ENCODE measurements at places on chromosomes 7 and 10.

- DNase-seq: no peak
Observed at GRCh38 chr10:32650246-32650655, 204.3 kb downstream of the CCDC7 start.

GRCh38 chr7:120645966-120646365, 212.0 kb downstream of the TSPAN12 start:
- DNase-seq: no peak

GRCh38 chr10:101570428-101571270, 17.4 kb downstream of the POLL start:
- no peak for DNase-seq

DNA sequence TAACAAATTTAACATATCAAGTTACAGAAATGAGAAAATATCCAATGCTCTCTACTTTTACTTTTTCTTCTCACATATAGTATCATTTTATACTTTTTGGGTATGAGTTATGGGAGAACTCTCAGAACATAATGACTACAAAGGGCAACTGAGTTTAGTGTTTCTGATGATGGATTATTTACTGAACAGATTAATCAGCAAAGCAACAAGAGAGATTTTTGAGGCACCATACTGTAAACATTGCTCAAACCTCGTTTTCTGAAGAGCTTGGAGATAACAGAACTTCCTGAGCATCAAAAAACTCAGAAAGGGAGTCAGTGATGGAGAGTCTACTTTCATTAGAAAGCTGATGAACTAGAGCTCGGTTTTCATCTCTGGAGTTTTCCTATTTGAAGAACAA, 84.8 kb upstream of the GSDME start:
- DNase-seq: no peak

GRCh38 chr10:6009150-6009549, 31.8 kb upstream of the IL15RA start:
- no peak for DNase-seq

- DNase-seq: no peak
Observed at GRCh38 chr10:50431133-50431532, 179.8 kb upstream of the ASAH2 start.

DNA sequence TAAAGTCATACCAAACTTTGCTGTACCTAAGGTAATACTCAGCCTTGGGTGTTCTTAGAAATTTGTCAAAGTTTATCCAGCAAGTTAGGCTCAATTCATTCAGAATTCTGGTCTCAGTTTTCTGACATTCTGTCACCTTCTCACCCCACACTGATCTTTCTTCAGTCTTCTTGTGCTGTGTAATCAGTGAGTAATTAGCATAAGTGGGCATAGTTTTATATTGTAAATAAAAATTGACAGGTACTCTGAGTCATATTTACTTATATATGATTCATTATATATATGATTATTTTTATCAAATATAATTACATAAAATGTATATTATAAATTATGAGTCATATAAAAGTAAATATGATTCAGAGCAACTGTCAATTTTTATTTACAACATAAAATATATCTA, 170.9 kb upstream of the MAGI2 start:
- DNase-seq: no peak

- DNase-seq: no peak
Observed at GRCh38 chr7:105402221-105403095, 13.7 kb upstream of the SRPK2 start.

DNA sequence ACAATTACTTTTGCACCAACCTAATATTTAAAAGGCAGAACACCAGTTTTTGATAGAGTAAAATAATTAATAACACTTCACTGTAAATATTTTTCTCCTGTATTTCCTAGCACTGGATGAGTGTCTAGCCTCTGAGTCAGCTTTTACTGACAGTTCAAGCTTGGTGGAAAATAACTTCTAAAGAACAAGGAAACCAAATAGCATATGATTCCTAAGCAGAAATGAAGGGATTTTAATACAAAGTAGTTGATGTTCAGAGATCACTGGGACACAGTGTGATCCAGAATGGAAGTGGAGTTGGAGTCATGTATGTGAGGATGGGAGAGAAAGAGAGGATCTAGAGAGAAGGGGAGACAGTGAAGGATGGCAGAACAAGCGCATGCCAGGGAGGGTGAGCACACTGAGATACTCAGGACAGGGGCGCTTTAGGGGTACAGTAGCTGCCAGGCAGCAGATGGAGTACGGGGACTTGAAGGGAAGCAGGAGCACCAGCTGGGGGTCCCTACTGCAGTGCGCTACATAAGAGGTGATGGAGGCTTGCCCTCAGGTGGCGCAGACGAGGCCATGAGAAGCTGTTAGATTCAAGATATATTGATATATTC, 117.9 kb upstream of the KLF6 start:
- no peak for DNase-seq

GRCh38 chr10:102463983-102464382, 12.6 kb upstream of the C10orf95 start:
- no peak for DNase-seq

- DNase-seq: no peak
Observed at GRCh38 chr7:42492920-42493319, 255.9 kb upstream of the GLI3 start.

DNA sequence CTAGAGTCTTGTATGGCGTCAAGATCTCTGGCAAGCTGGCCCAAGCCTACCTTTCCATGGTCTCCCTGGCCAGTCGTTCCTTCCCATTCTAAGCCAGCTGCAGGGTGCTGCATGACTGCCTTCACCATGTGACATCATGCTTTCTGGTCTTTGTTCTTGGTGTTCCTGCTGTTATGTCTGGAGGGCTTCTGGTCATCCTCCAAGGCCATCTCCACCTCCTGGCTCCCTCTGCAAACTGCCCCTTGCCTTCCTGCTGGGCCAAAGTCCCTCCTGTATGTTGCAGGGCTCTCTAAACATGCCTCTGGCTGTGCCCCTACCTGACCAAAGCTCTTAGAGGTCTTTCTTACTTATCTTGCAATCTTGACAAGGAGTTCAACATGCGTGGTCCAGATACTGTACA, 44.4 kb upstream of the SHH start:
- no peak for DNase-seq

GRCh38 chr7:47561715-47562446, 20.0 kb downstream of the TNS3 start:
- DNase-seq: no peak

DNA sequence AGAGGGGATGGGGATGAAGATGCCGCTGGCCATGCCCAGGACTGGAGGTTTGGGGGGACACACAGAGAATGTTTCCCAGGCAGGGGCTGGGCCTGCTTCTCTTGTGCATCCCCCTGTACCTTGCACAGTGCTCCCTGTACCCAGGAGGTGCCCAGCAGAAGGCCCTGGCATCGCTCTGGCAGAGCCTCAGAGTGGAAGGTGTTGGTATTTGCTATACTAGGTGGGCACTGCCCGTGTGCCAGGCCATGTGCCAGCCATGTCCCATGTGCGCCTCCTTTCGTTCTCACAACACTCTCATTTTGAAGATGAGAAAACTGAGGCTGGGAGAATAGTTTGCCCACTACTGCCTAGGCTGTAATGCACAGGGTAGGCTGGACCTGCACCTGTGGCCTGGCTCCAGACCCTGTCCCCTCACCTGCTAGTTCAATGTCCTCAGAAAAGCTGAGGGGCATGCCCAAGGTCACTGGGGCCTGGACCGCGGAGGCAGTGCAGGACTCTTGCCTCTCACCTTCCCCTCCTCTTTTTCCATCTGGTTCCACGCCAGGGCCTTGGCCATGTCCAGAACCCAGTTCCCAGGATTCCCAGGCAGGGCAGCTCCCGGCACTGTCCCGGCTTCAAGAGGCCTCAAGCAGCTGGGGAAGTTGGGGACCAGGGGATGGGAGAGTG, 64.7 kb downstream of the GOLGA7B start:
- DNase-seq: no peak

DNA sequence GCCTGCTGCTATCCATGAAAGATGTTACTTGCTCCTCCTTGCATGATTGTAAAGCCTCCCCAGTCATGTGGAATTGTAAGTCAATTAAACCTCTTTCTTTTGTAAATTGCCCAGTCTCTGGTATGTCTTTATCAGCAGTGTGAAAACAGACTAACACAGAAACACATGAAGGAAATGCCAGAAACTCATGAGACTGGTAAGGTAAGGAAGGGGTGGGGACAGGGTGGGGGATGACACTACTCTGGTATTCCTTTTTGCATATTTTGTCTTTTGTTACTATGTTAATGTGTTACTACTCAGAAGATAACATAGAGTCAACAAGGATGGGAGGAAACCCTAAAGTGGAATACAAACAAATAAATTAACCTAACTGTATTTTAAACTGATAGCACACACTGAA, 69.8 kb upstream of the DRGX start:
- no peak for DNase-seq

GRCh38 chr10:11600280-11600679, 11.2 kb downstream of the USP6NL start:
- no peak for DNase-seq

GRCh38 chr7:130752424-130752823, 18.4 kb upstream of the KLF14 start:
- no peak for DNase-seq

DNA sequence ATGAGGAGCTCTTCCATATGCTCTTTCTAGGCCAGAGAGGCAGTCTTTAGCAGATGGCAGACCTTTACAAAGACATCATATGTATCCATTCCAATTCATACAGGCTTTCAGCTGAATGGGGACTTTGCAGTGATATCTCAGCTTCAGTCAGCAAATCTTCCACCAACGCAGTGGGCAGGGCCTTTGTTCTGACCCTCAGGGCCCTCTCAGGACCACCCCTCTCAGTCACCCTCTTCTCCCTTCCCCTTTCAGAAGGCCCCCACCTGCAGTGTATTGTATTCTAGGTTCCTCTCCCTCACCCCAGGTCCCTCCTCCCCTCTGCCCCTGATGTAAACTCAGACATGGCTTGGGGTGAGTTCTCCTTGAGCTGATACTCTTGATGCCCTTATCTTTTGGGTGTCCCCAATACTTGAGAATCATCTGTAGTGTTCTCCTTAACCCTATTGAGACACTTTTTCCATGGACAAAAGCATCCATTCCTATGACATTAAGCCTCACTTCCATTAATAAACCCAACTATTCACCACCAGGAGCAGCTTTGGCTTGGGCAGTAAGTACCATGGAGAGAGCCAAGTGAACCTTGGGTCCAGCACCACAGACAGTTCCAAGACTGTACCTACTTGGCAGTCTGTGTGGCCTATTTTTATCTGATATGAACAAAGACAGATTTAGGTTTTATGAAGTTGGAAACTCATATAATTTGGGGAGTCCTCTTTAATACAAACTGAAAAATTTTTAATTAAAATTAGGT, 62.7 kb downstream of the ADCYAP1R1 start:
- no peak for DNase-seq

DNA sequence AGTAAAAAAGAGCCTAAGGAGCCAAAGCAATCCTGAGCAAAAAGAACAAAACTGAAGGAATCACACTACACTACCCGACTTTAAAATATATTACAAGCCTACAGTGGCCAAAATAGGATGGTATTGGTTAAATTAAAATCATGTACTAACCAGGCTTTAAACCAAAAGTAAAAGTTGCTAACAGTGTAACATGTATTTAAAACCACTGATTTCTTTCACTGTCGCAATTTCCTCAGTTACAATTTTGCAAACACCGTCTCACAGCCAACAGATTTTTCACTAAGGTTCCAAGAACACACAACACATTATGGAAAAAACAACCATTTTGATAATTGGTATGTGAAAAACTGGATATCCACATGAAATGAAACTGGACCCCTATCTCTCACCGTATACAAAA, 74.0 kb downstream of the JMJD1C start:
- DNase-seq: no peak

DNA sequence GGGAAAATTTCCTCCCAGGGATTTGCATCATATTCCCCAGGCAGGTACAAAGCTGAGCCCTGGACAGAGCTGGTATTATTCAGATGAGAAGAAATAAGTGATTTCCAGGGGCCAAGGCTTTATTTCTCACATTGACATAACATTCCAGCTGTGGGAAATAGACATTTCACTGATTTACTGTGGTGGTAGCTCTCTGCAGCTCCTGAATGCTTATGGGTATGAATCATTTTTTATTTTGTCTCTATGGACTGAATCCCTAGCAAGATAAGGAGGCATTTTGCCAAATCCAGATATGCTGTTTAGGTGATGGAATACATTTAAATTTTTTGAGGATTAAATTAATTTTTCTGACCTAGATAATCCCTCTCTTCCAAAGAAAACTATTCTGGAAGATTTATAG, 97.9 kb downstream of the MTPN start:
- no peak for DNase-seq

DNA sequence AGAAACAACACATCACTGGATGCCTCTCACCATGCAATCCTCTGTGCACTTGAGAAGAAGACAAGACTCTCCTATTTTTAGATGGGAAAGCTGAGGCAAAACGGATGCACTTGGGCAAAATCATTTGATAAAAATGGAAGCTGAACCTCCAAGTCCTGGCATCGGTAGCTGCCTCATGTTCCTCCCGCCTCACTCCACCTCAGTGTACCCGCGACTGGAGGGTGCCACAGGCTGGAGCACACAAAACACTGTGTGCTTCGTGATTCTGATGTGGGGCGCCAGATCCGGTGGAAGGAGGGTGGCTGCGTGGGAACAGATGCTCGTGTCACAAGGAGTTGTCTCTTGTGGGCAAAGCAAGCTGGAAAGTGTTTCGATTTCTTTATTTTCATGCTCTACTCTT, 41.3 kb downstream of the TAS2R41 start:
- DNase-seq: no peak

DNA sequence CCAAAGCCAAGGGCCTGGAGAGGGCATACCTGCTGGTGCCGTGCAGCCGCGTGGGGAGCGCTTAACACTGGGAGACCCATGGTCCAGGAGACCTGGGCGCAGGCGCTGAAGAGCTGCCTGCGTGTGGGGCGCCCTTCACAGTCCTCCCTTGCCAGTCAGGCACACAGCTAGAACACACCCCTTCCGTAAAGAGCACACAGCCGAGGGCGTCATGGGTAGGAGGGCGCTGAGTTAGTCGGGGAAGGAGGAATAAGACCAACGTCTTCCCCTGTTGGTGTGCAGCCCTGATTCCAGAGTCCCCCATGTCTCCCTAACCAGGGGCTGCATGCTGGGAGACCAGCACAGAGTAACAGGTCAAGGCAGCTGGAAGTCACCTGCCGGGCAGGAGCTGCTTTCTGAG, 273.9 kb downstream of the USP6NL start:
- DNase-seq: no peak
